ENCODE measurements at places on chromosomes 6 and 20. TPM values are rescaled to one million over a fixed set of nuclear protein-coding genes. Genes with fewer than 3 reads are reported as not detected.

SPO11 gene
- not detected for total RNA-seq

RBPJL gene
- total RNA-seq: 0.74 TPM

OR2H1 gene
- total RNA-seq: not detected

TMEM170B gene
- total RNA-seq: 2.2 TPM

CLPSL1 gene
- not detected for total RNA-seq

ENPP4 gene
- 14.2 TPM for total RNA-seq

FGD2 gene
- 3.6 TPM for total RNA-seq

SLC35F1 gene
- 0.25 TPM for total RNA-seq

OR11A1 gene
- total RNA-seq: not detected

UST gene
- total RNA-seq: 1.1 TPM

PACSIN1 gene
- total RNA-seq: 0.05 TPM

SIM1 gene
- not detected for total RNA-seq

SEL1L2 gene
- not detected for total RNA-seq

NRM gene
- 7.4 TPM for total RNA-seq

Measured in colonic mucosa (tissue), 4 donors.